ENCODE measurements at places on chromosomes 2 and 18.

DNA sequence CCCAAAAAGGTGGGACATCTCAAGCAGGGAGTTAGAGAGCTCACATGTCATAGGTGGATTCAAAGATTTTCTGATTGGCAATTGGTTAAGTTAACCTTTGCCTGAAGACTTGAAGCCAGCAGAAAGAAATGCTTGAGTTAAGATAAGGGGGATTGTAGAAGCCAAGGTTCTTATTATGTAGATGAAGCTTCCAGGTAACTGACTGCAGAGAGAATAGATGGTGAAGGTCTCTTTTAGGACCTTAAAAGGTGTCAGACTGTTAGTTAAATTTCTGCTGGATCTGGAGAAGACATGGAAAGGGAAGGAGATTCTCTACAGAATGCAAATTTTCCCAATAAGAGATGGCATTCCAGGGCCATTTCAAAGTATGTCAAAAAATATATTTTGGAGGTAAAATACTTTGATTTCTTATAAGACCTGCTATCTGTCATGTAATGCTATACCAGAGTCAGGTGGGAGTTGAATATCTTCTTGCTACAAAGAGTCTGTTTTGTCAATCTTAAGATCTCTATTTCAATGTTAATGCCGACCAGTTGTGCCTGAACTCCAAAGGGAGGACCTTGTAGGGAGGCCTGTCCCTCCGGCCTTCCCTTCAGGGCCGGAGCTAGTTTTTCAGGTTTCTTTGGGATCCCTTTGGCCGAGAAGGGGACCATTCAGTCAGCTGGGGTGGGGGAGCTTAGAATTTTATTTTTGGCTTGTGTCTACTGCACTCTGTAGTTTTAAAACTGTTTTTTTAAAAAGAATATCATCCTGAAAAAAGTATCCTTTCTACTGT is 280.6 kb downstream of the PTGR3 start:
- no peak for DNase-seq

GRCh38 chr18:1526991-1527390 is 622.3 kb downstream of the ADCYAP1 start:
- no peak for DNase-seq

DNA sequence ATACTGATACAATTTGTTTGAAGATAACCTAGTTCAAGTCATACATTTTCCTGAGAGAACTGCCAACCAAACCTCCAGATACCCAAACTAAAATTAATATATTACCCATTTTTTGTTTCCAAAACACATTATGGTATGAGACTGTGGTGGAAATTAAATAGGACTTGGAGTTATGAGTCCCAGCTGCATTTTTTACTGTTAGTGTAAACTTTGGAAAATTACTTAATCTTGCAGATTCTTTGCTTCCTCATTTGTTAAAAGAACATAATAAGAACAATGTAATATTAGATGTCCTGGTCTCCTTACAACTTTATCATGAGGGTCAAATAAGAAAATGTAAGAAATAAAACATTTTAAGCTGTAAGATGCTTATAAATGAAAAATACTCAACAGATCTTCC is 98.2 kb upstream of the TRIB2 start:
- DNase-seq: no peak

GRCh38 chr18:57898506-57899124 is 95.5 kb upstream of the ATP8B1 start:
- DNase-seq: no peak

DNA sequence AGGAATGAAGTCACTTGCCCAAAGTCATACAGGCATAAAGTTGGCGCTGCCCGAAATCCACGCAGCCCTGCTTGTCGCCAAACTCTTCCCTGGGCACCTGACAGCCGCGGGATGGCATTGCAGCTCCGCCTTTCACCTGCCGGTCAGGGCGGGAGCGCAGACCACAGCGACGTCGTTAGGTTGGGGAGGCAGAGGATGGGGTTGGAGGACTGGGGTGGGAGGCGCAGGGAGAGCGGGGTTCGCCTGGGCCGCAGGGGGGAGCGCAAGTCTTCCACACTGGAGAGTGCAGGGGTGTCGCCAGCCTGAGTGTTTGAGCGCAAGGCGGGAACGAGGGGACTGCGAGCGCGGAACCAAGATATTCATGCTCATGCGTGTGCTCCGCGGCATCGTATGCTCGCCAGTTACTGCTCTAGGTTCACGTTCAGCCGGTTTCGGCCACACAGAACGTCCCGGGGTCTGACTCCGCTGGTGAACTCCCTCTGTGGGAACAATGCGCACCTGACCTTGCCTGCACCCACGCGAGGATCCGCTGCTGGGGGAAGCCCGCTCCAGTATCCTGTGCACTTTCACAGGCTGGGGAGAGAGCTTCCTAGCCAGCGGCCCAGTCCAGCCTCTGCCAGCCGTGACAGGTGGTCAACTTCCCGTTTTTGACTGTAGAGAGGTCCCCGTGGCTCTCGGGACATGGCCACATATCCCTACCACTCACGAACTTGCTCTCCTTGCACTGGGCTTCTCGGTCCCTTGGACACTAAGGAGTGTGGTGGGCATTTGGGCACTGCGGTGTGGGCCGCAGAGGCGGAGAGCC is 767 bp upstream of the NPPC start:
- DNase-seq: no peak

GRCh38 chr18:50189160-50189559 is 5.8 kb downstream of the MYO5B start:
- no peak for DNase-seq

All from non-pigmented ciliary epithelial cell (primary cell).